Thymus (tissue), 14 donors: ENCODE measurements at places on chromosomes 6 and 20. TPM values are rescaled to one million over a fixed set of nuclear protein-coding genes. Genes with fewer than 3 reads are reported as not detected.

The PTCRA gene
- total RNA-seq: 145 TPM

The PDE7B gene
- 4.4 TPM for total RNA-seq

The MICB gene
- 9.5 TPM for total RNA-seq

The MOXD1 gene
- 1.9 TPM for total RNA-seq

The SEMG1 gene
- 0.24 TPM for total RNA-seq

The LST1 gene
- 134 TPM for total RNA-seq

The BTN2A1 gene
- total RNA-seq: 8.1 TPM

The ULBP2 gene
- total RNA-seq: 0.66 TPM

The CNR1 gene
- 0.90 TPM for total RNA-seq

The NKAPL gene
- 0.52 TPM for total RNA-seq

The RHAG gene
- total RNA-seq: 2.8 TPM

The PKIB gene
- 8.0 TPM for total RNA-seq

The OPN5 gene
- total RNA-seq: not detected

The STMND1 gene
- 0.05 TPM for total RNA-seq

The NFYA gene
- total RNA-seq: 19.7 TPM

The MDFI gene
- 6.2 TPM for total RNA-seq

The SLC32A1 gene
- total RNA-seq: not detected

The HLA-DQB1 gene
- total RNA-seq: 336 TPM

The PRR3 gene
- 13.0 TPM for total RNA-seq

The ATP9A gene
- total RNA-seq: 6.7 TPM

The EFCAB8 gene
- 0.33 TPM for total RNA-seq

GRCh38 chr6:47737406-47737805 lies 39.0 kb downstream of the ADGRF4 start:
- DNase-seq: no peak

GRCh38 chr20:24296477-24297261 lies 172.8 kb upstream of the SYNDIG1 start:
- no peak for DNase-seq

GRCh38 chr6:138004430-138005287 lies 102.6 kb downstream of the PERP start:
- DNase-seq: peak; percentile 27

- DNase-seq: no peak
Observed at GRCh38 chr20:38345643-38346042, 639 bp upstream of the LBP start.

DNA sequence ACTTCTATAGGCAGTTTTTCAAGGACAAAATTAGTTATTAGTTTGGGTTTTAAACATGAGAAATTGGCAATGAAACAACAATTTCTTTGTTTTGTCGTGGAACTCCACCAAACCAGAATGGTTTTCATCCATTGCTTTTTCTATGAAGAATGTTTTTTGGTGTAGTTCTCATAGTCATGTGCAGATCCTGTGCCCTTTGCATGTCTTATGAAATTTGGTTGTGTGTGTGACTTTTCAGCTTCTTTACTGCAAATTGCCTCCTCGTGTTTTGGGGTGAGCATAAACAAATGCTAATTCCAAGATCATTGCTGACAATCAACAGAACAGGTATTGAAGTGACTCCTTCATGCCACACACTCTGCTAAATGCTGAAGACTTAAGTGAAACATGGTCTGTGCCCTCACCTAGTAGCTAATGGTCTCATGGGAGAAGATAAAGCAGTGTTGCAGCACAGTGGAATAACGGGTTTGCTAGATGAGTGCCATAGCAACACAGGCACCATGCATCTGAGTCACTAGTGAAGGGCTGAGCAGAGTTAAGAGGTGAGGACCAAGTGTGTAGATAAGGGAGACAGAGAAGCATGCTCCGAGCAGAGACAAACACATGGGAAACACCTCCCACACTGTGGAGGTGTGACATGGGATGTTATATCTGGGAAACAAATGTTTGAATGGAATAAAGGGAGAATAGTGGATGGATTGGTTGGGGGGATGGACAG lies 120.0 kb downstream of the SLC16A10 start:
- DNase-seq: no peak

DNA sequence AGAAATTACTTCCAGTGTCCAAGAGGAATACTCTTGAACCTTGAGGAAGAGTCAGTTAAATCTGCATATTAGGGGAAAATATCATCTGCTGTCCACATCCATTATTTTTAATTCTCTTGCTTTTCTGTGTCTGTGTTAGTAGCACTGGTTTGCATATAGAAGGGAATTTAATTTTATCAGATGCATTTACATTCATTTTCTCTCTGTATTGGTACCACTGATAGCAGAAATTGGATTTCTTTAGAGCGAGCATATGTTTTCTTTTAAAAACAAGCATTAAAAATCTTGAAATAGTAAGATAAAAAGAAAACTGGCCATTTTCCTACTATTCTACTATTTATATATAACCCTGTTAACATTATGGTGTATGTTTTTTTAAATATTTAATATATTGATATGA lies 83.8 kb downstream of the KIZ start:
- DNase-seq: no peak

- no peak for DNase-seq
Observed at GRCh38 chr6:14434916-14435690, 317.5 kb downstream of the CD83 start.

DNA sequence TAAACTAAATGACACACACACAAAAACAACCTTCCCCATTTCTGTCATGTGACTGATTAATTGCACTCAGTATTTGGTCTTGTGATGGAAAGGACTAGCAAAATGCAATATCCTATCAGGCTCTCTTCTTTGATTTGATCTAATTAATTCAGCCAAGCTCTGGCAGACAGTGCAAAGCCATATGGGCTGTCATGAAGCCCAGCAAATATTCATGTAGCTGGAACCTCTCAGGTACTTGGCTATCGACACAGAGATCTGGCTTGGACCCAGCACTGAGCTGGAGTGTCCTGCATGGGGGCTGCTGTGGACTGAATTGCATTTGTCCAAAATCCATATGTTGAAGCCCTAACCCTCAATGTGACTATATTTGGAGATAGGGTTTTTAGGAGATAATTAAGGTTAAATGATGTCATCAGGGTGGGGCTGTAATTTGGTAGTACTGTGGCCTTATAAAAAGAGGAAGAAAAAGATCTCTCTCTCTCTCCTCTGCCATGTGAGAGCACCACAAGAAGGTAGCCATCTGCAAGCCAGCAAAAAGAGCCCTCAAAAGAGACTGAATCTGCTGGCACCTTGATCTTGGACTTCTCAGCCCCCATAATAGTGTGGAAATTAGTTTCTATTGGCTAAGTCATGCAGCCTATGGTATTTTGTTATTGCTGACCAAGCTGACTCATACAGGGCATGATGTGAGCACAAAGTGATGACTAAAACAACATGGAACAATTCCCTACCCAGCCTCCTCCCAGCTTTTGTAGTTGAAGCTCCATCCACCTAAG lies 77.1 kb downstream of the STMND1 start:
- DNase-seq: no peak

- no peak for DNase-seq
Observed at GRCh38 chr6:139392794-139393193, 18.3 kb upstream of the CITED2 start.

- no peak for DNase-seq
Observed at GRCh38 chr6:133814797-133815196, 74.1 kb upstream of the TCF21 start.

- DNase-seq: no peak
Observed at GRCh38 chr20:258269-258858, 840 bp downstream of the DEFB132 start.

DNA sequence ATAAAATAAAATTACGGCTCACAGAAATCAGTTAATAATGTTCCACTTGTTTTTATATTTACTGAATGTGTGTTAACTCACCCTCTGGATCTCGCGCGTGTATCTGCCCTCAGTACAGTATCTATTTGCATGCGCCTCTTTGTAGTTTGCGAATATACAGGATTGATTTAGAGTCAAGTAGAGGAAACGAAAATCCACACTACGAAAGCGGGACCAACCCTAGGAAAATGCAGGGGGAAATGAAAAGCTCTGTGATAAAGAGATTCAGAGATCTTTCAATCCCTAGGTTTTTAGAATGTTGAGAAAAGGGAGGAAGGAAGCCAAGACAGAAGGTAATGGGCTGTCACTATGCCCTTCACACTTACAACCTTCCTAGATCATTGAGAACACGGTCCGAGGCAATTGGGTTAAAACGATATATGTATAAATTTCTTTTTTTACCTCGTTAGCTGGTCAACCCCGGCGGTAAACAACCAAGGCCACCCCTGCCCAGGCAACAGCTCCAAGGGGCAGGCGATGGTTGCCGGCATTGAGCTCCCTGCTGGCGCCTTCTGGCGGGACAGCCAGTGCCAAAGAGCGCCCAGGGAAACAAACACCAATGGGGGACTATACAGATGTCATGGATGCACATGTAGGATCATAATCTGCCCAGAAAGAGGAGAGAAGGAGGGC lies 792 bp upstream of the FUT9 start:
- no peak for DNase-seq

GRCh38 chr6:90573624-90574023 lies 13.2 kb downstream of the MAP3K7 start:
- DNase-seq: no peak

DNA sequence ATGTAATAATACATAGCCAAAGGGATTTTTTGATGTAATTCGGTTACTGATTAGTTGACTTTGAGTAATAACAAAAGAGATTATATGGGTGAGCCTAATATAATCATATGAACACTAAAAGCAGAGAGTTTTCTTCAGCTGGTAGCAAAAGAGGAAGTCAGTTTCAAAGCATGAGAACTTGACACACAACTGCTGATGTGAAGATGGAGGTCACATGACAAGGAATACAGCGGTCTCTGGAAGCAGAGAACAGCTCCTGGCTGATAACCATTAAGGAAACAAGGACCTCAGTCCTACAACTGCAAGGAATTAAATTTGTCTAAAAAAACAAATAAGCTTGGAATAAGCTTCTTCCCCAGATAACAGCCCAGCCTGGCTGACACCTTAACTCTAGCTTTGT lies 154.5 kb upstream of the PRND start:
- no peak for DNase-seq

DNA sequence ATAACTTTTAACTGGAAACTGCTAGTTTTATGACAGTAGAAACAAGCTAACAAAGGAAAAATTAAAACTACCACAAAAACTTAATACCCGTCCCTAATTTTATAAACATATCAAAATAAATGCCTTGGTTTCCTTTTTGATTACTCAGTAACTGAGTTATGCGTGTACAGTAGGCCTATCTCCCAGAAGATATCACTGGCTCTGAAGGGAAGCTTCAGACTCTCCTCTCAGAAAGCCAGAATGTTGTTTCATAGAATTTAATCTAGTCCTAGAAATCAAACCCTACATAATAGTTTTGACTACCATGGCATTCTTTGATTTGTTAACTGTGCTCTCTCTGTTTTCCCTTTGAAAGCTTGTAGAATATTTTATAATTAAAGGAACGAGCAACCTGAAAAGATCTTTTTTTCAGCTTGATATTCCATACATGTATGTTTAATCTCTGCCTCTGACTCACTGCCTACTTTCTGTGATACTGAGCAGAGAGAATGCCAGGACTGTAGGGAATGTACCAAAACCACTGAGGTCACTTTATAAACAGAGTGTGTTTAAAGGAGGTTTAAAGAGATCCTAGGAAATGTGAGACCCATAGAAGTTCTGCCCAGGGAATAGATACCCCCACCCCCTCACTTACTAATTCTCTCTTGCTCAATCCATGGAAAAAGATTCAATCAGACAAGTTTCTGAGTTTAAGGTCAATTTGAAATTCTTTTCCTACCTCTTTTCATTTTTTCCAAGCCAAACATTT lies 311.5 kb downstream of the HDGFL1 start:
- DNase-seq: no peak

GRCh38 chr6:125528621-125529041 lies 220.8 kb upstream of the HEY2 start:
- no peak for DNase-seq

DNA sequence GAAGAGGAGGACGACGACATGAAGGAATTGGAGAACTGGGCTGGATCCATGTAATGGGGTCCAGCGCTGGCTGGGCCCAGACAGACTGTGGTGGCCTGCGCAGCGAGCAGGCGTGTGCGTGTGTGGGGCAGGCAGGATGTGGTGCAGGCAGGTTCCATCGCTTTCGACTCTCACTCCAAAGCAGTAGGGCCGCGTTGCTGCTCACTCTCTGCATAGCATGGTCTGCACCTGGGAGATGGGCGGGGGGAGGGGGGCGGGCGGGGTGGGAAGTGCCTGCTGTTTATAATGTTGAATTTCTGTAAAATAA lies 42.3 kb downstream of the CHMP4B start:
- DNase-seq: no peak

DNA sequence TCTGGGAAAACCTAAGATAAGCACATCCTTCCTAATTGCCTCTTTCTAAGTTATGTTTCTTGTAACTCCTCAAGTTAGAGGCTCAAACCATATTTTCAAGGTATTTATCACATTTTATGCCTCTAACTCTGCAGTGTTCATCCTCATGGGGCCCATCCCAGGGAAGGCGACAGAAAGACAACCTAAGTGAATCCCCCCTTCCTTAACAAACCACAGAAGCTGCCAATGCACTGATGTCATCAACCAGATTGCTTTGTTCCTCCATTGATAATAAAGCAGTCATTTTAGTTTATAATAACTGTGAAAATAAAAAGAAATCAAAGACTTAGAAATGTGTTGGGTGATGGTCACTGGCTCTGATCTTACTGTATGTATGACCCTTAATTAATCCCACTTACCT lies 119.5 kb upstream of the TCF21 start:
- no peak for DNase-seq

- no peak for DNase-seq
Observed at GRCh38 chr6:168676552-168677322, 235.8 kb downstream of the SMOC2 start.

- no peak for DNase-seq
Observed at GRCh38 chr20:32012159-32012688, 2.0 kb downstream of the CCM2L start.

- no peak for DNase-seq
Observed at GRCh38 chr20:35200267-35200666, 26.2 kb upstream of the MMP24 start.

DNA sequence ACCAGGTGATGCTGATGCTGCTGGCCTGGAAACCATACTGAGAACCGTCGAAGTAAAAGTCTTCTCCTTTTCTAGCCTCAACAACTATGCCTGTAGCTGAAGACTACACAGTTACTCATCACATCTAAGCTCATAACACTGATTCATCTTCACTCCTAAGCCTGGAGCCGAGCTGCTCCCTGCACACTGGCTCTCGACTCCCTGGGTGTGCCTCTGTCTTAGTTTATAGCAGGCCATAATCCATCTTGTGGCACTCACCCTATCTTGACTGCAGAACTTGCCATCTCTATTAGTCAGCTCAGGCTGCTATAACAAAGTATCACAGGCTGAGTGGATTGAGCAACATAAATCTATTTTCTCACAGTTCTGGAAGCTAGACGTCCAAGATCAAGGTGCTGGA lies 191.0 kb downstream of the UNC5CL start:
- no peak for DNase-seq

DNA sequence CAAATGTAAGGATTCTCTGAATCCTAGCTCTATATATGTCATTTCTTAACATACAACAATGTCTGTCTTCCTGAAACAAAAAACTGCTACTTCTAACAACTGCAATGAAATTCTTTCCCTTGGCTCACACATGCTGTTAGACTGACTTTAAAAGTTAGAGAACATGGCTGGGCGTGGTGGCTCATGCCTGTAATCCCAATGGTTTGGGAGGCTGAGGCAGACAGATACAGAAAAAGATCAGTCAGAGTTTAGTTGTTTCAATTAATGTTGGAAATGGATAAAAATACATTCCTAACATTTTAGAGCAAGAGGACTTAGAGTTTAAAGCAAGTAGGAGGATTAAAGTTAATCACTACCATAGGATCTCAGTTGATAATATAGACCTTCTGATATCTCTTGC lies 28.7 kb upstream of the KIAA1586 start:
- DNase-seq: no peak

- no peak for DNase-seq
Observed at GRCh38 chr6:17622144-17622543, 22.0 kb downstream of the FAM8A1 start.

GRCh38 chr20:47863315-47863965 lies 78.2 kb upstream of the SULF2 start:
- no peak for DNase-seq
